Right renal cortex interstitium (tissue), 3 donors: ENCODE measurements at places on chromosomes 2 and 18. TPM values are rescaled to one million over a fixed set of nuclear protein-coding genes. Genes with fewer than 3 reads are reported as not detected.

Gene ATOH8
- 12.9 TPM for polyA plus RNA-seq

Gene RAB6D
- 2.0 TPM for polyA plus RNA-seq

DNA sequence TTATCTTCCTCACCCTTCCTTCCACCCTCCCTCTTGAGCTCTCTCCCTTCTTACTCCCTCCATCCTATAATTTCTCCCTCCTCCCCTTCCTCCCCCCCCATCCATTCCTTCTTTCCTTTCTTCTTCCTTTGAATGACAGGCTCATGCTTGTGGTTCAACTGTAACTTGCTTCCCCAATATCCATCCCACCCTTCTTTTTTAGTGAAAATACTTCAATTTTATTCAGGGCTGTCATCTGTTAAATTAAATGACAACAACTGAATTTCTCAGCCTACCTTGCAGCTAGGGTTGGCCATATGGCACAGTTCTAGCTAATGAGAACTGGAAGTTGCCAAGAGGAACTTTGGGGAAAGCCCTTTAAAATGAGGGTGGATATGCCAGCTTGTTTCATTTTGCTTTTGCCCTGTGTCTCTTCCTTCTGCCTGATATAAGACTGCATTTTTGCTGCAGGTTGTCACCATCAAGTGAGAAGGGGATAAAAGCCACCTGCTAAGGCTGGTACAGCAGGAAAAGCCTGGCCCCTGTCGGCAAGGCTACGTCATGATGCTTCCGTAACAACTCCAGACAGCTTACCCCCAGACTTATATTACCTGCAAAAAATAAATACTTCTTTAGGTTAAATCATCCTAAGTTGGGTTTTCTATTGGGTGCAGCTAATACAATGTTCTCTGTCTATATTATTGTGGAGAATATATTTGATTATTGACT lies 121.8 kb downstream of the NXPH2 start:
- no peak for DNase-seq

- no peak for DNase-seq
Measured at GRCh38 chr2:41000374-41000773, 548.5 kb upstream of the SLC8A1 start.

GRCh38 chr18:31510319-31510718 lies 12.3 kb downstream of the DSG2 start:
- no peak for DNase-seq

- DNase-seq: no peak
Measured at GRCh38 chr2:239895669-239896068, 129.5 kb downstream of the NDUFA10 start.

Gene GALNT5
- 0.47 TPM for polyA plus RNA-seq

GRCh38 chr2:59824314-59824713 lies 729.1 kb downstream of the BCL11A start:
- DNase-seq: no peak

DNA sequence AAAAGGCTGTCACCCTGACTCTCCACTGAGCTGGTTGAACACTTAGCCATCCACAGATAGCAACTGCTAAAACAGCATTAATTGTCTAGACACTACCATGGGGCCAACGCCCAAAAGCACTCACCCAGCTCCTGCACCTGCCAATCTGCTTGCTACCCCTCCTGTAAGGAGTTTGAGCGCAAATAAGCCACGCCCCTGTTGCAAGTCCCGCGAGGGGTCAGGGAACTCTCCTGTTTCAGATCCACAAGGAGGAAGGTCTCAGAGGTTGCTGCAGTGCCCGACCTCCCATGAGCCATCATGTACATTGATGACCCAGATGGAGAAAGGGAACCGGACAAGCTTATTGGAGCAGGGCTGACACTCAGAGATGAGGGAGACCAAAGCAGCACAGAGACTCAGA lies 106.8 kb downstream of the ZNF516 start:
- no peak for DNase-seq

- no peak for DNase-seq
Measured at GRCh38 chr18:76859474-76860339, 37.4 kb downstream of the ZNF236 start.

GRCh38 chr2:238108423-238109183 lies 8.5 kb downstream of the ESPNL start:
- no peak for DNase-seq

GRCh38 chr2:146246002-146246735 lies 1598.7 kb upstream of the ACVR2A start:
- no peak for DNase-seq

- DNase-seq: no peak
Measured at GRCh38 chr2:240166191-240166590, 25.7 kb upstream of the OTOS start.

Gene IL37
- not detected for polyA plus RNA-seq

DNA sequence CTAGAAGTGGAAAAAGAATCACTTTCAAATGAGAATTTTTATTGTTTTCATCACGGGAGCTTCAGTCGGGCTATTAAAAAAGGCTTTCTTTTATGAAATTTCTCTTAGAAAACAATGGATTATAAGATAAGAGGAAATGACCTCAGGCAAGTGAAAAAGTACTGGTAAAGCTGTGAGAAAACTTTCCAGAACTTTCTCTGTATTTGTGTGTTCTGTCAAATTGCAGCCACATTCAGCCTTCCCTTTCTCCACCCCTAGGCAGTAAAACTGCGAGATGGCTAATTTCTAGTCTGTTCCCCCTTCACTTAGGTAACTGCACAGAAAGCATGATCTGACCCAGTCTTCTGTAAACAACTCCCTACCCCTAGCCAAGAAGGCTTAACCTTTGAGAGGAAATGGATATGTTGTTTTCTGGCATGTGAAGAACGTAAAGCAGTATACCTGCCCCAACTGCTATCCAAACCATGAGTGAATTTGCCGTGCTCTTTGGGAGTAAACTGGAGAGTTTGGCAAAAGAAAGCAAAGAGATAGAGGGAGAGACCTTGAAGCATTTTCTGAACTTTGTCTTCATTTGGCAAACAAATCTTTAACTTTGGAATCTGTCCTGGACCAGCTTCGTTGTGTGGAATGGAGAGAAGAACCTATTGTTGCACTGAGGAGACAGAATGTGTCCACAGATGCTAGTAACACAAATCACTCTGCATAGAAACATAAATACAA lies 105.4 kb downstream of the ETAA1 start:
- DNase-seq: no peak

- DNase-seq: no peak
Measured at GRCh38 chr2:100289020-100289419, 33.3 kb downstream of the LONRF2 start.

GRCh38 chr2:43563679-43564078 lies 32.2 kb downstream of the THADA start:
- DNase-seq: no peak
